Caki2 (cell line): ENCODE measurements at places on chromosomes 7 and 10. TPM values are rescaled to one million over a fixed set of nuclear protein-coding genes. Genes with fewer than 3 reads are reported as not detected.

DNA sequence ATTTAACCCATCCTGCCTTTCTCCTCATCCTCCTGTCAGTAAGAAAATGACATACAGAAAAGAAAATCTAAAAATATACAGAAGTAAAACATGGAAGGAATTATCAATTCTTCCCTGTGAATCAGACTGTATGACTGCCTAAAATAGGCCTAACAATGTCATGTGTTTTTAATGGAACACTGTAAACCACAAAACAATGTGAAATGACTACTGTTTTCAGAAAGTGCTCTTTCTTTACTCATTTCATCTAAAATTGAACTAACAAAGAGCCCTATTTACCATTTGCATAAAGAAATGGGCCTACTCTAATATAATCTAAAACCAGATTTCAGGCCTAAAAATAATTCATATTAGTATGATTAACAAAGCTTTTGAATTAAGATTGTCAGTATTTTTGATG is 35.7 kb downstream of the SEMA3E start:
- no peak for DNase-seq

GRCh38 chr7:16402091-16402490 is 19.2 kb downstream of the CRPPA start:
- no peak for DNase-seq

Gene AVL9
- total RNA-seq, result 22.3 and 28.1 TPM in 2 replicates

Gene EIF5AL1
- 0.09 and 0.24 TPM in 2 replicates for total RNA-seq

DNA sequence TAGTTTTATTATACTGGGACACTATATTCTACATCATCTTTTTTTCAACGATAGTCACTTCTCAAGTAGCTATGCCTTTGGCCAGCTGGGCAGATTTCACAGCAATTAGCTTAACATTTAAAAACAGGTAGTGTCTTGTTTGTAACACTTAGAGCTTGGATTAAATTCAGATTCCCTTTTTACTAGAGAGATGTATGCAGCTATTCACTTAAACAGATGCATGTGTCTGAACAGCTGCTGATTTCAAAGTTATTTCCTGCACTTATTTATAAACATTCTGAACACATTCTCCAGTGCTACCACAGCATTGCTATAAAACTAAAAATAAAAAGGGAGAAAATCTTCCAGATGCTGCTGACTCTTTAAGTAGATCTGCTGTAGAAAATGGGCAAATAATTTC is 637.2 kb downstream of the POM121L12 start:
- no peak for DNase-seq

GRCh38 chr7:98165827-98166667 is 45.2 kb upstream of the BHLHA15 start:
- peak; percentile 33 for DNase-seq

Gene PKD2L1
- not detected in 2 replicates for total RNA-seq

DNA sequence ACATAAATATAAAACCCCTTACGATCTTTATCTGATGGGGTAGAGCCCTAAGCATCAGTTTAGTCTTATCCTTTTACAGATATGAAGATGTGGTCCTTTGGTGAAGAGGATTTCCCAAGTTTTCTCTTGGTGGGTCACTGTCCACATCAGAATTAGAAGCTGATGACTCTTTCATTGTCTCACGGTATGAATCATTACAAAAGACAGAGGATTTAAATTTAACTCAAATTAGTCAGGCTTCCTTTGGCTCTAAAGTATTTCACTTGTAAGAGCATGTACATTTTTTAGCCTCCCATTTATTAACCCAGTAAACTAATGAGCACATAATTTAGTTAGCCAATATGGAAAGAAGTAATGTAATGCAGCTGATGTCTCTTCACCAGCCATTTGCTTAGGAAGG is 49.9 kb upstream of the TMEM26 start:
- DNase-seq, result no peak

DNA sequence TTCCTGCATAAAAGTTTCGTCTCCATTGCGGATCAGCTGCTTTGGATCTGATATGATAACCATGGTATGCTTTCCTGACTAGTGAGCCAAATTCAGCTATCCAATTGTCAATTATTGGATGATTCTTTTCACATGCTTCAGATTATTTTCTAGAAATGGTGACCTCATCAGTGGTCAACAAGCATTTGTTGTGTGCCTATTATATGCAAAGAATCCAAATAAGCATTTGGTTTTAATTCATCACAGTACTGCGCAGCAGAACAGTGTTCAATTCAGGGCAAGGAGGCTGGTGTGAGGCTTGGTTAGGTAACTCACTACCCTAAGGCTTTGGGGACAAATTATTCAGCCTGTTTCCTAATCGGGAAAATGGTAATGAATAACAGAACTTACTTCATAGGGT is 200.5 kb downstream of the SKAP2 start:
- DNase-seq, result no peak

GRCh38 chr7:43569424-43569823 is 13.5 kb upstream of the STK17A start:
- peak; percentile 57 for DNase-seq

DNA sequence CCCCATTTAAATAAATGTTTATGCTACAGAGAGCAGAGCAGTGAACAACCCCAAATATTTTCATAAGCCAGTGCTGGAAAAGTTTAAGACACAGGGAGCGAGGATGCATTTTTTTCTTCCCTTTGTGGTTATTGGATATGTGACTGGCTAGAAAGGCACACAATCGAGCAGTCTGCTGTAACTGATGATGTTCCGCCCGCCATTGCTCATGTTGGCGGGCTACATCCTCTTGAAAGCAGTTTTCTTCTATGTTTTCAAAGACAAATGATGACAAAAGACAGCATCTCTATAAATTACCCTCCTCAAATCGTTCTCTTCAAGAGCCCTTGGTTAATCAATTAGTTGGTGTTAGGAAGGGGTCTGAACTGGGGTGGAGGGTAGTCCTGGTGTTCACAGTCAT is 269.8 kb downstream of the SKAP2 start:
- DNase-seq, result peak; percentile 71
